Activated T-helper 17 cell treated with anti-CD3 and anti-CD28 coated beads, Interleukin-2, amount 50 U/mL, for 72 hours (primary cell): ENCODE measurements at places on chromosomes 5 and 9.

- no peak for ATAC-seq
Observed at GRCh38 chr5:172347496-172348052, 64.0 kb upstream of the UBTD2 start.

- no peak for ATAC-seq
Observed at GRCh38 chr5:31106278-31106677, 87.2 kb upstream of the CDH6 start.

DNA sequence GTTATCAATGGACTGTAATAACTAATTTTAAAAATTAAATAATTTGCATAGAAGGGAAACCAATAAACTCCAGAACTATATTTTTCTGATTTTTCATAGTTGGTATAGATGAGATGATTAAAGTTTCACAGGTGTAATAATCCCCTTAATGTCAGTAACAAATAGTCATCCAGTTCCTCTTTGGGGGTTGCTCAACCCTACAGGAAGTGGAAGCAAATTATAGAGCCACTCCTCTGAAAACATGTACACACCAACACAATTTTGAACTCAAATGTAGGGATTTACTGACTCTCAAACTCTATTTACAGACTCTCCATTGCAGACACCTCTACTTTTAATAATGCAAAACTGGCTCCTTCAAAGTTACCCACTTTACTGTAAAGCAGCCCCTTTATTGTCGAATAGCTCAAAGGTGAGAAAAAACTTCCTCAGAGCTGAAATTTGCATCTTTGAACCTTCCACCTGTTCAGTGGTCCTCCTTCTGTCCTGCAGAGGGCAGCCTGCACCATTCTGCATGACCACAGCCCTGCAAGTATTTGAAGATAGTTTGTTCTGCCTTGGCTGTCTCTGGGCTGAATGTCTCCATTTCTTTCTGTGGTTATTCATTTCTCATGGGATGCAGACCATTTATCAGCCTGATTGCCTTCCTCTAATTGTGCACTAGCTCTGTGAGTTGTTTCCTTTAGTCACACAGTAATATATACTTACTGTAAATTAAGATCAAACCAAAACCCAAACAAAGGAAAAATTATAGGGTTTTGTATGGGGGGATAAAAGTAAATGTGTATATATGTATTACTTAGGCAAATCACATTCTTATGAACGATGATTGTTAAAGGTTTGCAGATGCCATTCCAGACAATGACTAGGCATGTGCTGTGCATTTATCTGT lies 383.2 kb upstream of the SGCD start:
- ATAC-seq = peak; percentile 31

GRCh38 chr9:118455259-118455658 lies 751.1 kb downstream of the TLR4 start:
- ATAC-seq = no peak

DNA sequence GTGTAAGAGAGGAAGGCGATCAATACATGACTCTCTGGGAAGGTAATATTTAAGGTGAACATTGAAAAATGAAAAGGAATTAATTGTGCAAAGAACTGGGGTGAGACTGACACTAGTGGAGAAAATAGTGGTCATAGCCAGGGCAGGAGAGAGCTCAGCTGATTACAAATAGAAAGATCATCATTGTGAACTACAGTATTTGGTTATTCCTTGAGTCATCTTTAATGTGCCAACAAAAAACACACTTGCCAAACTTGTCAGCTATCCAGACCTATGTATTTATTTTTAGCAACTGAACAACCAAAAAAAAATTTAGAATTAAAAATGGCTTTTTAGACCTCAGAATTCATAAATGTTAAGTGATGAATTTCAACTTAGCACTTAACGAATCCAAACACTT lies 749.8 kb upstream of the CDH9 start:
- no peak for ATAC-seq

DNA sequence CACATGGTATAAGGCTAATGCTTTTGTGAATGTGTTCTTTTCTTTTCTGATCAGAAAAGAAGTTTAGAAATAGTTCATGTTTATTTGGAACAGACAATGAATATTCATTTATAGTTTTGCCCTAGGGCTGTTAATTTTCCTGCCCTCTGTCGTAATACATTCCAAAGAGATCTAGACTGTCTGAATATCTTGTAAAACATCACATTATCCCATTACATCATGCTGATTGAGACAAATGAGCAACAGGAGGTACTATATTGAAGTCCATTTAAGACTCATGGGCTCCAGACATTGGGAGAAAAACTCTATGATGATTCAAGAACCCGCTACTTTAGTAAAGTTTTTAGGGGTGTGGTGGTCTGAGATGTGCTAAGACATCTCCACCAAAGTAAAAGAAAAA lies 121.2 kb upstream of the MAP1B start:
- ATAC-seq = no peak

DNA sequence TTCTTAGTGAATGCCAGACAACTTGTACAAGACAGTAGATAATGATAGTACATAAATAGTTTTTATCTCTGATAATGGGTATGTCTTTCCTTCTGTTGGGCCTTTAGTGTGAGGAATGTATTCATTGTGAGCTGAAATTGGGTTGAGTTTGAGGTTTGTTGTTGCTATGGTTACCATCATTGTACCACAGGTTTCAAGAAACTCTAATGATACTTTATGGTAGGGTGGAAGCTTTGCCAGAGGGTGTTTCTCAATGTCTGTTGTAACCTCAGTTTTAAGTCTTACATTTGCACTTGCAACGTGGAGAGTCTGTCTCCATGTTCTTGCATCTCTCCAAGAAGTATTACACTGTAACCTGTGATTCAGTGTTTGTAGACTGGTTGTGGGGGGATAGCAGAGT lies 1550.1 kb downstream of the MAT2B start:
- ATAC-seq = no peak

- ATAC-seq = no peak
Observed at GRCh38 chr9:122845116-122845515, 16.7 kb upstream of the PDCL start.

- no peak for ATAC-seq
Observed at GRCh38 chr5:23977365-23977764, 470.0 kb downstream of the PRDM9 start.

GRCh38 chr9:37405764-37406380 lies 16.6 kb upstream of the GRHPR start:
- no peak for ATAC-seq

- no peak for ATAC-seq
Observed at GRCh38 chr9:91417602-91418214, 5.9 kb downstream of the NFIL3 start.
